ENCODE measurements at places on chromosomes 7 and 10.
A peak's percentile ranks its signal among the peaks of the same experiment; 100 is the strongest.

GRCh38 chr10:128465697-128466096 is 339.5 kb upstream of the MKI67 start:
- DNase-seq, result no peak

DNA sequence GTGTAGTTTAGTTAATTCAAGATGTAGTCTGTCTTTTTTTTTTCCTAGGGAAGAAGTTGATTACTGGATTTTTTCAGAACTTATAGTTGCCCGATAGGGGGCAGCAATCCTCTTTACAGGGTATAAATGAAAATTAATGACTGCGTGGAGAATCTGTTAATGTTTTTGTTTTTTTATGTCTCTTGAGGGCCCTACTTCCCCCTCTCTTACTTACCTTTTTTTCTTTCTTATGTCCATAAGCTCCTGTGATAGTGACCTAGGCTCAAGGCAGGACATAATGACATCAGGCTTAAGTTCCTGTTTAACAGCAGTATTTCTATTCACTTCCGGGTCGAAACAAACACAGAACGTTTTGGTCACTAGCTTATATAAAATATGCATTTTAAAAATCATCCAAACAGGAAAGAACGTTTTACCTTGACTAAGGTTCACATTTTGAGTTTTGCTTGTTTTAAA is 18.8 kb downstream of the CDC123 start:
- DNase-seq, result no peak

DNA sequence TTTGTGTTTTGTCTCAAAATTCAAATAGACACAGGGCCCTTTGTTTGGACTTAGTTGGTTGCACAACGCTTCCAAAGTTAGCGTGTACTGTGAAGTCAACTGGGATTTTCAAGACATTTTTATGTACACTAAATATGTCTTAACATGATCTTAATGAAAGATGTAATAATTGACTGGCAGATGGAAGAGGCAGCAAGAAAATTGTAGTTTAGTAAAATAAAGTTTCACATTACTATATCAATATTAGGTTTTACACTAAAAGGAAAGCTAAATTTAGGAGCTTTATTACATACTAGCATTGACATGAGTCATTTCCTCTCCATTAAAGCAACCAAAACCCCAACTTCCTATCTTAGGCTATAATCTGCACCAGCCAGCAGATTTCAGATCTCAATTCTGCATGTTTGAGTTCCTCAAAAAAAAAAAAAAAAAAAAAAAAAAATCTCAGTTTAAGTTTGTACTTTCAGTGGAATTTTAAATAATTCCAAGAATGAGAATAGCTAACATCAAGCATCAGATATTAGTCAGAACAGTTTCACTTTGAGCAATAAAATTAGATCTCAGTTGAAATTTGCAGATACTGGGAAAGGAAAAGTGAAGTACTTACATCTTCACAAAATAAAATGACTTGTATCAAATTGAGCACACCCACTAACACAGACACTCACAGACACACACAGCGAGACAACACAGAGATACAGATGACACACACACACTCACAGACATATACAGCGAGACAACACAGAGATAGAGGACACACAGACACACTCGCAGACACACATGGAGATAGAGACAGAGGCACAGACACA is 346.6 kb upstream of the KLF6 start:
- no peak for DNase-seq

DNA sequence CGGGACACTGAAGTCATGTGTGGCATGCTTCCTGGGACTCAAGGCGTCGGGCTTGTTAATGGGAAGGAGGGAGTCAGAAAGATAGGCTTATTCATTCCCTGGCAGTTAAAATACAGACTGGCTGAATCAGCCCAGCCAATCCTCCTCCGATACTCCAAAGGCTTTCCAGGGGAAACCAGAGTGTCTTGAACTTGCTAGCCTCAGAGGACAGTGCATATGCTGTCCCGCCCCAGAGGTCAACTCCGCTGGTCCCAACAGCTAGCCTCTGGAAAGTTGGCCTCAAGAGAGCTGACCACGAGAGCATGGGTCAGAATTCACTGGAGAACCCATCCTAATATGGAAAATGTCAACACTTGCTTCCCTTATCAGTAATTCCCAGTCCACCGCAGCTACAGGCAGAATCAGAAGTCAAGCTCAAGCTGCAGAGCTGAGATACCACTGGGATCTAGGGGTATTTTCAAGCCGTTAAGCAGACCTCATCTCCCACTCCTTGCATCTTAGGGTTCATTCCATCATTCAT is 43.0 kb downstream of the ELMO1 start:
- no peak for DNase-seq

GRCh38 chr10:14594878-14595525 is 179.7 kb downstream of the FAM107B start:
- no peak for DNase-seq

DNA sequence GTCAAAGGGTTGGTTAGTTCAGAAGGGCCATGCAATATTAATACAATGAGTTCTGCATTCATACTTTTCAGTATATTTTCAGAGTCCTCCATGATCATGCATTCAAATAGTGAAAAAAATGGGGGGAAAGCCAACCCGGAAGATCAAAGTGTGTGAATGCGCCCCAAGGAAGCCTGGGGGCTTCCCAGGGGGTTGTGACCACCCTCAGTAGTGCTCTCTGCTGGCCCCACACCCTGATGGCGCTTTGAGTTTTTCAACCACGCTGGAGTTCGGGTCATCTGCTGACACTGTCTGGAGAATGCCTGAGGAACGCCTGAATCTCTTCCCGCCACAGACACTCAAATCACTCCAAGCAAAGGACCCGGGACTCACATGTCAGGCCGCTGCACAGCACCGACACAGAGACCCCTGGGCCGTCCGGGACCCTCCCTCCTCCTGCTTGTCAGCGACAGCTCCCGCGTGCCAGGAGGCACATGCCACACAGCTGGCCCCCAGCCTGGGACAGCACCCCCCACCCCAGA is 1.0 kb downstream of the TNS3 start:
- no peak for DNase-seq

- DNase-seq, result no peak
Measured at GRCh38 chr10:5596611-5597341, 69.6 kb downstream of the ASB13 start.

GRCh38 chr7:68613405-68613804 is 984.9 kb upstream of the AUTS2 start:
- DNase-seq, result no peak

- DNase-seq, result no peak
Measured at GRCh38 chr7:36082216-36082615, 70.8 kb upstream of the EEPD1 start.

- DNase-seq, result peak; percentile 83
Measured at GRCh38 chr7:21542891-21543527, at the start of gene DNAH11. TSS of gene DNAH11 (plus strand) at chr7:21543039. CDS start at chr7:21543246, 207 bp downstream.

DNA sequence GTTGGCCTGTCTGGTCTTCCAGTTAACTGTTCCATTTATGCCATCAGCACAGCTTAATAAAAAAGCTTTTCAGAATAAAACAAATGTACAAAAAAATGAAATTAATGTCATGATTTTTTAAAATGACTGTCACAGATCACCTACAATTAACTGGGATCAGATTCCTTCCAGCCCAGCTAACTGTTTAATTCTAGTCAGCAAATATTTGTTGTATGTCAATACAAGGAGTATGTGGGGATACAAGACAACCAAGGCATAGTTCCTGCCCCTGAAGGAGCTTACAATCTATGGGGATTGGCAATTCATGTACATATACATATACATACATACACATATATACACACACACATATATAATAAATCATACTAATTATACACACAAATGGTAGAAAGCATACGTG is 16.5 kb downstream of the SGCE start:
- DNase-seq, result no peak

DNA sequence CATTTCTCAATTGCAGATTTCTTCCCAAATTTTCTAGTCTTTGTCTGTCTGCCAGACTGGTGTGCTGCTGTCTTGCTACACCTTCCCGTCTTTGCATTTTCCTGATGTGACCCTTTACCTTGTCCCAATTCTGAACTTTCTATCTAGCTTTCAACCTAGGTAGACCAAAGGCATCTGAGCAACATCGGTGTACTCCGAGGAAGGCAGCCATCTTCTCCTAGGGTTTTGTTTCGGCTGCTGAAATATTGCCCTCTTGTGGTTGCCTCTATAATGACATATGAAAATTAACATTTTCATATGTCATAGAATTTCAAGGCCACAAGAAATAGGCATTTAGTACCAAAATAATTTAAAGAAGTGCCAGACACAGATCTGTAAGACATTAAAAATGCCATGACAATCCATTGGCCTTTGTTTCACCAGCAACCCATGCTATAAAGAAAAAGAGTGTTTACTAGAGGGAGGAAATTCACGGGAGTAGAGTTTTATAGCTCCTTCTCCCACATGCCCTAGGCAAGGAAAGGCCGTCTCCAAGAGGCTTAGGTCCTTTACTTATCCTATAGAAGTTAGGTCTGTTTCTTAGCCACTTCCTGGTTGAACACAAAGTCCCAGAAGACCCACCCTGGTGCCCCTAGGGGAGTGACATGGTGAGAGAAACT is 23.4 kb downstream of the OR9A2 start:
- no peak for DNase-seq

DNA sequence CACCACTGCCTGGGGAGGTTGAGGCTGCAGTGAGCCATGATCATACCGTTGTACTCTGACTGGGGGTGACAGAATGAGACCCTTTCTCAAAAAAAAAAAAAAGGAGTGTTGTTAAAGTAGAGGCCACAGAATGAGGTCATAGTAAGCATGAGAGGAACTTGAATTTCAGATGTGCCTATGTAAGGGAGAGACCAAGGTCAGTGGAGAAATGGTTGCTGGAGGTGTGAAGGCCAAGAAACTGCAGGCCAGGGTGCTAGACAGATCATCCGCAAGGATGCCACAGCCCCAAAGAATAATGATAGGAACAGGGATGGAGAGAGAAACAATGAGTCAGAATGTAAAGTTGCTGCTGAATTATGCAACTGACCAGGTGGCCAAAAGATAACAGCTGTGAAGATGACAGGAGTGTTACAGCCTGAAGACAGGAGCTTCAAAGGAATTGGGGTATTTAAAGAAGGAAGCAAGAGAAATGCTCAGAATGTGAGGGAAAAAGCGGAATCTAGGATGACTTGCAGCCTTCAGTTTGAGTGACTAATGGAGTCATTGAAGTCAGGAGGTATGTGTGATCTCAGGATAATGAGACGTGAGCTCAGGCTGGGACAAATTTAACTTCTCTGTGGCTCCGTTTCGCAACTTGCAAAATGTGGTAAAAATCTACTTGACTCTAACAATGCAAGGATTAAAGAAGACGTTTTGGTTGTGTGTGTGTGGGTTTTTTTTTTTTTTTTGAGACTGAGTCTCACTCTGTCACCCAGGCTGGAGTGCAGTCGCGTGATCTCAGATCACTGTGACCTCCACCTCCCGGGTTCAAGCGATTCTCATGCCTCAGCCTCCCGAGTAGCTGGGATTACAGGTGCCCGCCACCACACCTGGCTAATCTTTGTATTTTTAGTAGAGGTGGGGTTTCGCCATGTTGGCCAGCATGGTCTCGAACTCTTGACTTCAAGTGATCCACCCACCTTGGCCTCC is 22.2 kb downstream of the TYW1B start:
- DNase-seq, result no peak

GRCh38 chr7:5620459-5620881 is 161.0 kb downstream of the RNF216 start:
- peak; percentile 82 for DNase-seq

DNA sequence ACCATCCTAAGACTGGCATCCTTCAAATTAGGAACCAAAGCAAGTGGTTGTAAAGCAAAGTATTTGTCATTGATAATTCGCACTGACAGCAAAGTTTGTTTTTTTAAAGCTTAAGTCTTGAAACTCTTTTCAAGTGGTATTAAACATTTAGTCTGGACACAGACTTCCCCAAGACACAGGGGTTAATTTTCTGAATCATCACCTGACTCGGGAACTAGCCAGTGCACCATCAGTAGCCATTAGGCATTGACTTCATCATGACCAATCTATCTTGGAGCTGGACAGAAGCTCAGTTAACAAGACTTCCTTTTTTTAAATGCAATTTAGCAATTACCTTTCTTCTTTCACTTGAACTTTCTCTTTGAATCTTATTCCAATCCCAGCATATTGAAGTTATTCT is 210.6 kb downstream of the ZNF365 start:
- DNase-seq, result no peak

DNA sequence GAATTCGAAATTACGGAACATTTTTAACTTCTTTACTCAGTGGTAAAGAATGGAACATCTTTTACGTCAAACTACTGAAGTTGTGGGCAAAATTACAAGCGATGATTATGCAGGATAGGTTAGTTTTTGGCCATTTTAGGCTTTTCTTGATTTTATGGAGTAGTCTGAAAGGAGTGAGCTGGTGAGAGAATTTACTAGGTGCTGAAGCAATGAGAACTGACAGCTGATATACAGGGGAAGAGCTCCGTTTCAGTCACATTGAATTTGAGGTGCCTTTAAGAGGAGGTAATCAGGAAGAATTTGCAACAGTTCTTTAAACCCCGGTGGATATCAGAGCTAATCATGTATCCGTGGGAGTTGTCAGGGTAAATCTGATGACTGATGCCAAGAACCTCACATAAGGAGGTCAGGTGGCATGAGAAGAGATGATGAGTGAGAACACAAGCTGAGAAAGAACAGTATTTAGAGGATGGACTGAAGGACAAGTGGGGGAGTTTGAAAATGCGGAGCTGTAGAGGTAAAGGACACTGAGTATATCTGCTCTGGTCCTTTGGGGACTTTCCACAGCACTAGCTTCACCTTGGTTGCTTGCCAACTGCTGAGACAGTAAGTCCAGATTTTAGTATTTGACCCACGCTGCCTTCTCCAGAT is 104.3 kb downstream of the AHR start:
- DNase-seq, result no peak

DNA sequence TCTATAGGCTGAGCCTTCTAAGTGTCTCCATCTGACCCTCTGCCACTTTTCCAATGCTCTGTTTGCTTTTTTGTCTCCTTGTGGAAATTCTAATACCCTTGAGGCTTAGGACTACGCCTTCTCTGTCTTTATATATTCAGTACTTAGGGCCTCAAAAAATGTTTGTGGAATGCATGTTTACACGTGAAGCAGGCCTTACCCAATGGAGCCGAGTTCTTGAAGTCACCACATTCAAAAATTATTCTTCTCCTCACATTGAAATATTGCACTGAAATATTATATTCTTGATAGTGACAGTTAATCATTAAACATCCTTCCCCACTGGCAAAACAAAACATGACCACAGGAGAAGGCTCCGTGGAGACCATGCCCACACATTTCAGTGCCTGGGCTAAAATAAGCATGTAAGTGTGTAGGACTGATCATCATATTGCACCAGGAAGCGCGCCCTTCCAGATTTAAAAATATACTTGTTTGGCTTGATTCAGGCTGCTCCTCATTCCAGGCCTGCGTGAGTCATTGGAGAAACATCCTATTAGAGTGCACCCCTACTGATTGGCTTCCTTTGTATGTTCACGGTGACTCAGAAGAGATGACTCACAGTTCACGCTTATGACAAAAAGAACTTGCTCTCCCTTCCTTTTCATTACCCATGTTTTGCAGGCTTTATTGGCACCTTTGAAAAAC is 307.4 kb upstream of the AOAH start:
- DNase-seq, result peak; percentile 26

DNA sequence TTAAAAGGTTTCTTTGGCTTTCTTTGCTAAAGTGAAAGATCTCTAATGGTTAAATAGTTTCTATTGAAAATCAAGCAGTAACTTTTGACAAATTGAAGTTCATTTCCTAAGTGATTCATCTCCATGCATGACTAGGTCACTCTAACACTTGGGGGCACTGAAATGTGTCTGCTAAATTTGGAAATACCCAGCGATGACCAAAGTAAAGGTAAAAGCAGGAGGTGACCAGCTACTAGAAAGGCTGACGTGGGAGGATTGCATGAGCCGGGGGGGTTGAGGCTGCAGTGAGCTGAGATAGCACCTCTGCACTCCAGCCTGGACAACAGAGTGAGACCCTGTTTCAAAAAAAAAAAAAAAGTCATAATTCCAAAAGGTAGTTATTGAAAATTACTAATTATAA is 111.8 kb upstream of the GPR141 start:
- DNase-seq, result no peak

- DNase-seq, result no peak
Measured at GRCh38 chr10:78247266-78247665, 213.6 kb downstream of the RPS24 start.

Measured in kidney (tissue), 22 donors.